Glomerular endothelial cell (primary cell): ENCODE measurements at places on chromosomes 12 and 14. TPM values are rescaled to one million over a fixed set of nuclear protein-coding genes. Genes with fewer than 3 reads are reported as not detected.

DNA sequence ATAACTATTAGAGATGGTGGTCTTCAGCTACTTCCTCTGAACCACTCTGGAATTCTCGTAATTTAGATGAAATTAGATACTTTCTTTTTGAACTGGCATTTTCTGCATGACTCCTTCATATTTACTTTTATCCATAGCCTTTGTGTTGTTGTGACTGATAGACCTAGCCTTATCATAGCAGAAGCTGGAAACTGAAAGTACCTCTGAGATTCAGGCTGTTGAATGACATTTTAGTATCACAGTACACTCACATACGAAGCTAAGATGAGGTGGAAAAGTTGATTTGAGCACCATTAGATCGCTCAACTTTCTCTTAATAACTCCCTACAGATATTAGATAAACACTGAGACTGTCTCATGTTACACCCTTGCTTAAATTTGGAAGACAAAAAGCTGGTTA is 525.1 kb upstream of the FBXO33 start:
- no peak for DNase-seq

- no peak for DNase-seq
These were observed 50.8 kb downstream of the ARL1 start for GRCh38 chr12:101356794-101357193.

Gene OVCH1
- total RNA-seq = not detected in 2 replicates

DNA sequence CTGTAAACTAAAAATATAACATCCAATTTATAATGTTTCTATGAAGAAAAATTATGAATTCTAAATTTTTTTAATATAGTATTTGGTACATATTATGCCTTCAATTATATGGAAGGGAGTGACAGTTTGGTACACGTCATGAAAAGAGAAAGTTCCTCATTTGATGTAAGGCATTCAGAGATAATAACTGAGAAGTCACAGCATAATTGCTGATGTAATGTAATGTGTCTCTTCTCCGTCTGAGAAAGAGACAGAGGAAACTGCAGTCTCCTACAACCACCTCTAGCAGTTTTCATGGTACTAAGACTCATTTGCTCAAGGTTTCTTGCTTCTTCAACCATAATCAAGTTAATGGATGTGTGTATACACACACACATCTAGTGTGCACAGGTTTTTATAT is 2.3 kb upstream of the CD69 start:
- no peak for DNase-seq

DNA sequence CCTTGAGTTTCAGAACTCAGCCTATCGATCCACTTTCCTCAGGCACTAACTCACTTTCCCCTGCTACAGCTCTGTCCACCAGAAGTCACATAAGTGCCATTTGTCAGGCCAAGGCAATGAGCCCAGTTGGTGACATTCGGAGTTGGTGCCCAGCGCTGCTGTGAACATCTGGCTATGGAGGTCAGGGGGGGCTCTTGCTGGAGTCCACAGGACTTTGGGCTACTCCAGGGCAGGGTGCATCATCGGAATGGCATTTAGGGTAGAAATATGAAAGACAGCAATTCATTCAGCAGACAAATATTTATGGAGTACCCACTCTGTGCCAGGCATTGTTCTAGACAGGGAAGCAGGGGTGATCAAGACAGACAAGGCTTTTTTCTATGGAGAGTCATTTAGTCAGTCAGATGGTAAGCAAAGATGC is 1.5 kb upstream of the PPP1CC start:
- DNase-seq = no peak

DNA sequence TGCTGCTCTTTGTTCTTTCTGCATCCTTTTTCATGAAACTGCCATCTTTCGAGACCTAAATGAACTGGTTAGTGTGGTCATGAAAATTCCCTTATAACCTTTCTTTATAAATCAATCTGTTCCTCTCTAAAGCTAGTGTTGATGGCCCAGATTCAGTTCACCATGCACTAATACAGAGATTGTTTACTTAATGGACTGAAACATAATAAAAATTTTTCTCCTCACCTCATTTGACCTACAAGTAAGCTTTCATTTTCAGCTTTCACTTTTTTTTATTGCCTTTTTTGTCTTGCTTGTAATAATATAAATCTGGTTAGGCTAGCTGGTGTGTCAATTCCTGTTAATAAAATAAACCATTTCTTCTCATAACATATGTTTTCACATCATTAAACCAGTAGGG is 183.8 kb downstream of the CCDC59 start:
- no peak for DNase-seq
